ENCODE measurements at places on chromosomes 2 and 18.

DNA sequence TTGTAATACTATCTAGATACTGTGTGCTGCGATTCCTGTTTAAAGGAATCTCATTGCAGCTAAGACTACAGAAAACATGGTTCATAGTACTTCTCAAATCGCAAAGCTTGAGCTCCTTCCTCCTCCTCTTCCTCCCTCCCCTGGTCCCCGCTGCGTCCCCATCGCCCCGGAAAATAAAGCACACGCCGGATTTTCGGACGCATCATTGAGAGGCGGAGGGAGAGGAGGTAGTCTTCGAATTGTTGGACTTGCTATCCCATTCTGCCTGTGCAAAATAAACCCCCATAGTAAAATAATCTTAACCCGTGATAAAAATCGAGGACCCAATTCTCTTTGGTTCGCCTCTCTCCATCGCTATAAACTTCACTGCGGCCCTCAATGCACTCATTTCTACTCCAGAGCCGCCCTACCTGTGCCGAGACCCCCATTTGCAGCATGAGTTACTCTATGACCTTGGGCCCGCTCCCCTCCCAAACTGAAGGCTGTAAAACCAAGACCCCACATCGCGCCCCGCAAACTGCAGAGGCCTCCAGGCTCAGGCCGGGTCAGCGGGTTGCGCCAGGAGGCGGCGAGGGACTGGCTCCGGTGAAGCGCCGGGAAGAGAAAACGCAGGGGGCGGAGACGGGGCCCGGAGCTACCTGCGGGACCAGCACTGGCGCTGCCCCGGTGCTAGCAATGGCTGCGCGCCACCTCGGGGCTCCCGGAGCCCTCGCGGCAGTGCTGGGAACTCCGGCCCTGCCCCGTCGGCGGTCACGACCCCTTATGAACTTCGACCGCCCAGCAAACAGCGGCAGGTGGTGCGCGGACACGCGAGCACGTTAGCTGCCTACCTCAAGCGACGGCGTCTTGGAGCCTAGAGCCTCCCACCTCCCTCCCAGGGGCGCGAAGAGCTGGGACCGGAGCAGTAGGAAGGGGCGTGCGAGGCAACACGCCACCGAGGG lies 649 bp downstream of the ESCO1 start:
- peak; percentile 27 for DNase-seq

DNA sequence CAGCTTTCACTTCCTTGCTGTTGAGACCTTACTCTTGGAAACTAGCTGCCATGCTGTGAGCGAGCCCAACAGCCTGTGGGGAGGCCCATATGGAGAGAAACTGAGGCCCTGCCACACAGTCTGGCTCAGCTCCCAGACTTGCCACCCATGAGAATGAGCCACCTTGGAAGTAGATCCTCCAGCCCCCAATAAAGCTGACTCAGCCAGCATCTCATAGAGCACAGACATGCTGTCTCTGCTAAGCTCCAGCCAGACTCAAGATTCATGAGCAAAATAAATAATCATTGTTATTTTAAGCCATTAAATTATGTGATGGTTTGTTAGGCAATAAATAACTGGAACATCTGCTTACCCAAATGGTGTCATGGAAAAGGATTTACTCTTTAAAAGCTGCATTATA lies 53.6 kb upstream of the DDX18 start:
- DNase-seq, result no peak

DNA sequence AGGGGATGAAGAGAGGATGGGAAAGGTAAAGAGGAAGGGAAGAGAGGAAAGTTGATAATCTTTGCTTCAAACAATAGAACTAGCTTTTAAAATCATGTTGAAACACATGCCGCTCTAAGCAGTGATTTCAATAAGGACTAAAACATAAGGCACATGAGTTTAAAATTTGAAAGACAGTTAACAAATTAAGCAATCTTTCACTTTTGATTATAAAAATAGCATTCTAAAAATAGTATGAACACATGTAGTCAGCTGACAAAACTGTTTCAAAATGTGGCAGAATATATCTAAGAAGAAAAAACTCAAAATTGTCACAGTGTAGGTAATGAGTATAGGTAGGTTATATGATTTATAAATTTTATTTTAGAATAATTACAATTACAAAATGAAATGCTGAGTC lies 25.3 kb downstream of the PSME4 start:
- no peak for DNase-seq

DNA sequence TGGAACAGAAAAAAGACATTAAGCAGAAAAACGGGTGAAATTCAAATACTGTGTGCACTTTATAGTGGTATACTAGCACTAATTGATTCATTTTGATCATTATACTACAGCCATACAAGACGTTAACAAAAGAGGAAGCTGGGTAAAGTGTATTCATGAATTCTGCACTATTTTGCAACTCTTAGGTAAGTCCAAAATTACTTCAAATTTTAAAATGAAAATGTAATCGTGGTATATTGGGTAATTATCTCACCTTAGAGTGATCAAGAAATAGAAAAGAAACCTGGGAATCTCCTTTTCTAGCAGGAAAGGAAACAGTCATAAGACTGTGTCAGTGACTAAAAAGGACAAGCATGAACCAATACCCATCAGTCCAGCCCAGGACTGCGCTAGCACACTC lies 5.4 kb downstream of the TGFBRAP1 start:
- DNase-seq, result no peak

DNA sequence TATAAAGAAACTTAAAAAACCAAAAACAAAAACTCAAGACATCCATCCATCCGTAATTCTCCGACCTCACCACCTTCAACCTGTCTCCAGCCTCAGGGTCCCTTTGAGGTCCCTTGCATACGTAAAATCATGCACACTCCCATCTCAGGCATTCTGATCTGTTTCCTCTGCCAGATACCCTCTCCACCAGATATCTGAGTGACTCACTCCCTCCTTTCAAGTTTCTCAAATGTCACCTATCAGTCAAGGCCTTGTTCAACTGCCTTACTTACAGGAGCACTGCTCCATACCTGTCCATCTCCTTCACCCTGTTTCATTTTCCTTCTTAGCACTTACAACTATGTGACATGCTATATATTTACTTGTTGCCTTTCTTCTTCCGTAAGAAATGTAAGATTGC lies 369.3 kb downstream of the NBAS start:
- no peak for DNase-seq

- DNase-seq, result peak; percentile 61
Measured at GRCh38 chr2:113248997-113249770, 29.5 kb downstream of the PAX8 start.

GRCh38 chr2:101038455-101039255 lies 36.6 kb downstream of the RPL31 start:
- DNase-seq, result no peak

GRCh38 chr2:200423541-200423940 lies 86.3 kb downstream of the KCTD18 start:
- DNase-seq, result no peak

DNA sequence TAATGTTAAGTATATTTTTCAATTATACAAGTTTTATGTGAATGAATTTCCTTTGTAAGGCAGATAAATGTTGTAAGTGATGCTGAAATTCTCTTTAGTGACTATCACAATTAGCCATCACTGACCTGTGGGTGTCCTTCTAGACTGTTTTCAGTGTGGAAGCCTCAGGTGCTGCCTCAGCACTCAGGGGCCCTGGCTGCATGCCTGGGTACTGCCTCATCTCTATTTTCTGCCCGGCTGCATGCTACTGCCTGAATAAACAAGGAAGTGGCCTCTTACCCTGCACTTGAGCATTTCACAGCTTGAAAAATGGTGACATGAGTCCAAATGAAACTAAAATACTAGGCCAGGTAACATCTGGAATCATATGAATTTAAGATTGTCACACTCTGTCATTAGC lies 787.6 kb upstream of the SALL3 start:
- no peak for DNase-seq

- no peak for DNase-seq
Measured at GRCh38 chr2:223042704-223043118, 9.3 kb upstream of the KCNE4 start.

DNA sequence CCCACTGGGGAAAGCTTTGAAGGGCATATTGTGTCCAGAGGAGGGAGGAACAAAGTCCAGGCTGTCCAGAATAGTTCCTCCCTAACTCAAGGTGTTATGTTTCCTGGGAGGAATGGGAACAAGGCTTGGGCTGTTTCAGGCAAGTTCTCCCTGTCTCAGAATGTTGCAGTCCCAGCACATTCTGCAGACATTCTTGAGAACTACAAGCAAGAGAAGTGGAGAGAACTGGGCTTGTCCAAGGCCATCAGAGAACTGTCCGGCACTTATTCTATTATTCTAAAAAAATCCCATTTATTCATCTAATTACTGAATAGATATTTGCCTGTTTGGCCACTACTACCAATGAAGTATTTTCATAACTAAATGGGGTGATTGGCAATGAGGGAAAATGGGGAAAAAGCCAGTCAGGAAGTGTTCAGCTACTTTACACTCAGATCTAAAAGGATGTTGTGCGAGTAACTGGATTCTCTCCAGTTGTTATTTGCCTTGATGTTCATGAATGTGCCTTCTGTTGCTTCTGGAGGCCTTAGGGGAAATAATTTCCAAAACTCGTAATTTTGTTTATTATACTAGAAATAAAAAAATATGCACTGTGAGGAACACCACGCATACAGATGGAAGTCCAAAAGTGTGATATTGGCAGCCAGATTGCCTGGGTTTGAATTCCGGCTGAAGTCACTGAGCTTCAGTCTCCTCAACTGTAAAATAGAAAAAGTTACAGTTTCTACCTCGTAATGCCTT lies 300.1 kb upstream of the RND3 start:
- DNase-seq, result no peak

GRCh38 chr2:176432434-176432833 lies 163.2 kb downstream of the MTX2 start:
- no peak for DNase-seq

- no peak for DNase-seq
Measured at GRCh38 chr2:179239195-179239594, 25.4 kb downstream of the SESTD1 start.

- DNase-seq, result no peak
Measured at GRCh38 chr2:9247177-9247576, 40.6 kb downstream of the ASAP2 start.

- DNase-seq, result no peak
Measured at GRCh38 chr2:10229462-10230099, 73.1 kb upstream of the HPCAL1 start.

DNA sequence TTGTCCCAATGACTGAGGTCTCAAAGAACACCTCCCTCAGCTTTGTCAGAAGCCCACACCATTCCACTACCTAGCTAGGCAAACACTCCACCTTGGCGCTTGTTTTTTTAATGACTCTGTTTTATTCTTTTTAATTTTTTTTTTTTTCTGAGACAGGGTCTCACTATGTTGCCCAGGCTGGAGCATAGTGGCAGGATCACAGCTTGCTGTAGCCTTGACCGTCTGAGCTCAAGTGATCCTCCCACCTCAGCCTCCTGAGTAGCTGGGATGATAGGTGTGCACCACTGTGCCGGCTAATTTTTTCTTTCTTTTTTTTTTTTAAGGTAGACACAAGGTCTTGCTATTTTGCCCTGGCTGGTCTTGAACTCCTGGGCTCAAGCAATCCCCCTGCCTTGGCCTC lies 101.9 kb downstream of the SLC25A12 start:
- DNase-seq, result no peak

- DNase-seq, result no peak
Measured at GRCh38 chr2:205463466-205464025, 218.8 kb upstream of the NRP2 start.

GRCh38 chr18:11839556-11839955 lies 11.7 kb upstream of the CHMP1B start:
- no peak for DNase-seq

GRCh38 chr18:48124857-48125626 lies 194.6 kb upstream of the SMAD2 start:
- DNase-seq, result no peak

- no peak for DNase-seq
Measured at GRCh38 chr18:22233266-22233665, 63.9 kb downstream of the GATA6 start.

GRCh38 chr2:206054952-206055351 lies 31.0 kb downstream of the INO80D start:
- no peak for DNase-seq

DNA sequence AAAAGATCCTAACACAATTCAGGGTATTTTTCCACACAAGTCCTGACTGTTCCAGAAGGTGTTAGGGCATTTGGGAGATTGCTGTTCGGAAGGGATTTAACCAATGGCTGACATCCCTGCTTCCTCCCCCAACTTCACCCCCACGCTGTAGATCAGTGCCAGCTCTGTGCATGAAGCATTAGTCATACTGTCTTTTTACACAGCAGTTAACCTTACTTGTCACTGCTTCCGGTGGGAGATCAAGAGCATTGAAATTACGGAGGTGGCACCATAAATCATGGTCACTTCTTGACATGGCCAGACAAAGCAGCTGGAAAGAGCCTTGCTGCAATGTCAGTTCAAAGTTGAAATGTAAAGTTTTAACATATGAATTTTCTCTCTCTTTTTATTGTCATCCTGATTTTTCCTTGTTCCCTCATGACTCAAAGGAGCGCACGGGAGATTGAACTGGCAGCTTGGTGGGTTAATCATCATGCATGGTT lies 70.2 kb downstream of the HRH4 start:
- DNase-seq, result no peak

DNA sequence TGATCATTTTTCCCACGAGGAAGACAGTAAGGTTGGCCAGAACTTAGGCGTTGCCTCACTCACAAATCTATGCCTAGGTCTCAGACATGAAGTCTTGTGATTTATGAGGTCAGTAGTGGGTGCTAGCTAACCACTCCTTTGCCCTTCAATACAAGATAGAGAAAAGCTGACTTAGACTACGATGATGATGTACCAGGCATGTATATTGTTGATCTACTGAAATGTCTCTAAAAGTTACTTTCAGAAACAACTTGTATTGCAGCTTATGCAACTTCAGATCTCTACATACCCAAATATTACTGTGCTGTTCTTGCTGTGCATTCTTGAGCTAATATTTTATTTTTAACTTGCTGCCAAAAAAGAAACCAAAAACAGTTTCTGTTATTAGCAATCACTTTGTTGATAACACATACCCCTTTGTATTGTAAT lies 30.6 kb downstream of the MAPRE2 start:
- no peak for DNase-seq

- DNase-seq, result no peak
Measured at GRCh38 chr2:72770879-72771461, 54.9 kb downstream of the EXOC6B start.

DNA sequence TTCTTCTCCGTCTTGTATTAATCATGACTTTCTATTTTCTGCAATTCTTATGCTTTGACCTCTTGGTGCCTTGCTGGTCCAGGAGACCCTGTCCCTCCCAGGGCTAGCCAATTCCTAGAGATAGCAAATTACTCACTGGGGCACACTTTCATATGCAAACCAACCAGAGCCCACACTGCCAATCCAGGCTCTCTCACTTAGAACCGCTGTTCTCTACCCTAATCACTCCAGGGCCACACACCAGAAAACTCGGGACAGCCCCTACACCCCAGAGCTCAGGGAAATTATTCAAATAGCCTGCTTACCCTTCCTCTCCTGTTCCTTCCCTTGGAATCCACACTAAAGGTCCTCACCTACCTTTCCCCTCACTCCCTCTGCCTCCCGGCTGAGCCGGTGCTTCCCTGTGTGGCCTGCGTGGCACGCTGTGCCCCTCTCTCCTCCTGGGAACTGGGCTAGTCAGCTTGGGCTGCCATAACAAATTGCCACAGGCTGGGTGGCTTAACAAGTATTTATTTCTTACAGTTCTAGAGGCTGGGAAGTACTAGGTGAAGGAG lies 41.7 kb downstream of the VWA3B start:
- DNase-seq, result no peak

All from activated T-helper 1 cell treated with anti-CD3 and anti-CD28 coated beads, Interleukin-2, amount 50 U/mL, for 16 hours (primary cell).